Stimulated activated effector memory CD8-positive, alpha-beta T cell treated with anti-CD3 and anti-CD28 coated beads, Interleukin-12 subunit alpha, Interleukin-12 subunit beta, amount 100 ng/mL, for 72 hours (primary cell): ENCODE measurements at places on chromosomes 2 and 18.

GRCh38 chr2:25673300-25674076 lies at the start of gene DTNB:
TSS of gene DTNB (minus strand) at chr2:25673577. CDS start at chr2:25652660, 20,917 bp downstream.
- DNase-seq, result peak; percentile 66

GRCh38 chr2:28752631-28753376 lies 1.2 kb downstream of the PPP1CB start:
- DNase-seq, result no peak

GRCh38 chr18:52237551-52237950 lies 102.4 kb upstream of the DCC start:
- DNase-seq, result no peak

- DNase-seq, result no peak
These were observed 28.0 kb upstream of the DSG3 start for GRCh38 chr18:31419457-31419932.

DNA sequence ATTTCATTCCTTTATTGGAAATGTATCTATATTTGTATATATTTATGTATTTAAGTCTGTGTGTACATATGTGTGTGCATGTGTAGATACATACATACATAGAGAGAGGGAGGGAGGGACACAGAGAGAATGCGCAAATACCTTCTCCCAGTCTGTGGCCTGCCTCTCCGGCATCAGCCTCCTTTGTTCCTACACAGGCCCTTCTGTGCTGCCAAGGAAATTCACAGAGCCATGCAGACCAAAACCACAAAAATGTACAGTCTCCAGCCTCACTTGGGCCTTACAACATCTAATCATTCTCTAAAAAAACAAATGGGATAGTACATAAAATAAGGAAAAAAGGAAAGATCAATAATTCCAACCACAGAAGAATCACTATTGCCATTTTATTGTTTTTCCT lies 8.8 kb upstream of the CRACDL start:
- no peak for DNase-seq

DNA sequence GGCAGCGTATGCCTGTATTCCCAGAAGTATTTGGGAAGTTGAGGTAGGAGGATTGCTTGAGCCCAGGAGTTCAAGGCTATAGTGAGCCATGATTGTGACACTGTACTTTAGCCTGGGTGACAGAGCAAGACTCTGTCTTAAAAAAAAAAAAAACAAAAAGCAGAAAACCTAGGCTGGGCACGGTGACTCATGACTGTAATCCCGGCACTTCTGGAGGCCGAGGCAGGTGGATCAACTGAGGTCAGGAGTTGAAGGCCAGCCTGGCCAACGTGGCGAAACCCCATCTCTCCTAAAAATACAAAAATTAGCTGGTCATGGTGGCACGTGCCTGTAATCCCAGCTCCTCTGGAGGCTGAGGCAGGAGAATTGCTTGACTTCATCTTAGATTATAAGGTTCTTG lies 46.4 kb downstream of the MTA3 start:
- no peak for DNase-seq

GRCh38 chr2:21047141-21048009 lies 3.5 kb upstream of the APOB start:
- no peak for DNase-seq

GRCh38 chr2:95240556-95240955 lies 33.2 kb downstream of the ZNF892 start:
- DNase-seq, result no peak

DNA sequence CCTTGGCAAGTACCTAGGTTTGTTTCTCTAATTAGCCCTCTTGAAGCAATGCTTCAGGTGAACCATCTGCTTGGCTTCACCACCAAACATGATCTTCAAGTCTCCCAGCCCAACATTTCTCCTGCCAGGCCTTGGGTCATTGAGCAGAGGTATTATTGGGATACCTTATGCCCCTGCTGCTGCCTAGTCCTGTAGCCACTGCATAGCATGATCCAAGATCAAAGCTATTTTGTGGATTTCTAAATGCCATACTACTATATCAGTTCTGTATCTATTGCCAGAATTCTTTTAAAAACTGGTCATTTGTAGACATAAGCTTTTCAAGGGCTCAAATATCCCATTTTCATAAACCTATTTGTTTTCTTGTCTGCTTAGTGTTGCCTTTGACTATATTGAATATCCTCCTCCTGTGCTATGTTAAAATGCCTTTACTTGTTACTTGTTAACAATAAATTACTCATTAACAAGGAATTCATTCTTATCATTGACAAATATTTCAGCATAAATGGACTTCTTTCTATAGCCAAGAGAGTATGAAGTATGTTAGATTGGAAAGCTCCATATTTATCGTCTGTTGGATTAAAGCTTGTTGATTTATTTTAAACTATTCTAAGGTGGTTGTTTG lies 204.5 kb upstream of the RBBP8 start:
- DNase-seq, result no peak

DNA sequence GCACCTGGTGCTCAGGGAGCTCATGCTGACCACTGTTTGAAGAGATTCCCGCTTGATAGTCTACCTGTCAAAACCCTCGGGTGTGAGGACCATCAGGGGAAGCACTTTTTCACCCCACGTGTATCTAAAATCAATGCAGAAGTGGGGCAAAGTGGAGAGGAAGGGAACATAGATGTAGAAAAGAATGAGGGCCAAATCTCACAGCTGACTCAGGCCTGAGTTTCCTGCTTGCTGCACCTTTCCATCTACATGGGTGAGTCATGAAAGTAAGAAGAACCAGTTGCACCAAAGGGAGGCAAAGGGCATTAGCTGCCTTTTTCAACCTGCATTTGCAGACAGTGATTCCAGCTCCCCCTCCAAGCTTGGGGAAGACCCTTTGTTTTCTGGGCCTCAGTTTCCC lies 100.2 kb upstream of the MYCN start:
- no peak for DNase-seq

DNA sequence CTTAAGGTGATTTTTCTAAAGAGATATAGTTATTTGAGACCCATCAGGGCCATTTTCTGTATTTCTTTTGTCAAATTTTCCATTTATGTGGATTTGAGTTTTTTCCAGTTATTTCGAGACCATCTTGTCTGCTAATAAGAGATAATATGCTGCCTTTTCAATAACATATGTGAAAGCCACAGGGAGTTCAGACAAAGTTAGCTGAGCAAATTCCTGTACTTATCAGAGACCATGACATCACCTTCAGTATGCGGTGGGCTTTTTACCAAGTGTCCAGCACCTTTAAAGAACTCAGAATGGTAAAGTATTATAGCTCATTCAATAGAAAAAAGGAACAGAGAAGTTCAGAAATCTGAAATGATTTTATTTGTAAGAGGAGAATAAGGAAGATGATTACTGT lies 11.7 kb downstream of the MAPK4 start:
- DNase-seq, result no peak

DNA sequence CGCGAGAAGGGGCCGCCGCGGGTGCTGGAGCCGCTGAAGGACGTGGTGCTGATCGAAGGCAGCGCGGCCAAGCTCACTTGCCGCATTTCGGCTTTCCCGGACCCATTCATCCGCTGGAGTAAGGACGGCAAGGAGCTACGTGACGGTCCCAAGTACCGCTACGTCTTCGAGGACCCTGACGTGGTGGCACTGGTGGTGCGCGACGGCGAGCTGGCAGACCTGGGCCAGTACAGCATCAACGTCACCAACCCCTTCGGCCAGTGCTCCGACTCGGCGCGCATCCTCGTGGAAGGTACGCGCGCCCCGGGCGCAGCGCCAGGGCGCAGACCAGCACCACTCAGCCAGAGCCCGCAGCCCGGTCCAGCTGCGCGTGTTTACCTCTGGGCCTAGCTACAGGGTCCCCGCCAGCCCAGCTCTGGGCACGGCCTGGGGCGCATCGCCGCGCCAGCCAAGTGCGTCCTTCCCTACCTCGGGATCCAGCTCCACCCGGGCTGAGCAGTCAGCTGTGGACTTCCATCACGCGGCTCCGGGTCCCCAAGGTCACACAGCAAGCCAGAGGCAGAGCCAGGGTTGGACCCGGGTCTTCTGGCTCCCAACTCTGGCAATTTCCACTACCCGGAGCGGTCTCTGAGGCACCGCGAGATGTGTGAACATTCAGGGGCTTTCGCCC lies 1.7 kb upstream of the GMPPA start:
- no peak for DNase-seq

DNA sequence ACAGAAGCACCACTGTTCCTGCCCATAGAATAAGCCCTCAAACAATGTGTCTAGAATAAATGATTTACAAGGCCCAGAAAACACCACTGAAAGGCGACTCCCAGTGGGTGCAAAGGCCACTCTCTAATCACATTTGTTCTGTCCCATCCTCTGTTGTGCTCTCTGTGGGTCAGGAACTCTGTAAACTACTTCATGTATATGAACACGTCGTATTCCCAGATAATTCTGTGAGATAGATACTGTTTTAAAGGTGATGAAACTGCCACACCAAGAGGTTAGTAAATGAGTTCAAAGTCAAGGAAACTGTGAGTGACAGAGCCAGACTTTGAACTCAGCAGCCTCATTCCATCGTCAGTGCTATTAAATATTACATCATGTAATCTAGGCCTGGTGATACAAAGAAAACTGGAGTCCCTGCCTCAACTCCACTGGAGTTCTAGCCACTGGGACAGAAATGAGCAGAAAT lies 269.7 kb upstream of the DCC start:
- DNase-seq, result no peak

- no peak for DNase-seq
These were observed 519.3 kb upstream of the ID2 start for GRCh38 chr2:8162552-8162951.

DNA sequence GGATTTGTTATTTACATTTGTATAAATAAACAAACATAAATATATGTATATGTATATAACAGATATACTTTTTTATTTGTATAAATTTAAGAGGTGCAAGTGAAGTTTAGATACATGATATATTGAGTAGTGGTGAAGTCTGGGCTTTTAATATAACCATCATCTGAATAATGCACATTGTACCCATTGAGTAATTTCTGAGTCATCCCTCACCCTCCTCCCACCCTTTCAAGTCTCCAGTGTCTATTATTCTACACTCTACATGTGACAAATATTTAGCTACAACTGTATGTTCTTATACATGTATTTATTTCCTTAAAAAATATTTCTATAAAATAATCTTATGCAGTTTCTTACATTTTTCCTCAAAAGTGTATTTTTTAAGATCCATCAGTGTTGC lies 358.7 kb upstream of the TFPI start:
- DNase-seq, result no peak

GRCh38 chr2:8527031-8527430 lies 154.8 kb upstream of the ID2 start:
- no peak for DNase-seq

DNA sequence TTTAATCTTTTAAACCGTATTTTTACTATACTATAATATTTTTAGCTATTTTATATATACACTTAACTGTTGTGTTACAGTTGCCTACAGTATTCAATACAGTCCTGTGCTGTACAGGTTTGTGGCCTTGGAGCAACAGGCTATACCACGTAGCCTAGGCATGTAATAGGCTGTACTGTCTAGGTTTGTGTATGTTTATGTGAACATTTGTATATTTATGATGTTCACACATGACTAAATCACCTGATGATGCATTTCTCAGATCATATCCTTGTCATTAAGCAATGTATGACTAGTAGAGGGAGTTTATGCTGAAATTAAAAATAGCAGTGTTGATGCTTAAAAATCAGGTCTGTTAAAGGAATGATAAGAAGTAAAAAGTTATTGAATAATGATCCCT lies 92.3 kb upstream of the RANBP2 start:
- DNase-seq, result no peak

GRCh38 chr2:66582987-66583880 lies 148.3 kb downstream of the MEIS1 start:
- DNase-seq, result no peak

- no peak for DNase-seq
These were observed 127.7 kb downstream of the DNAH6 start for GRCh38 chr2:84643991-84644390.

DNA sequence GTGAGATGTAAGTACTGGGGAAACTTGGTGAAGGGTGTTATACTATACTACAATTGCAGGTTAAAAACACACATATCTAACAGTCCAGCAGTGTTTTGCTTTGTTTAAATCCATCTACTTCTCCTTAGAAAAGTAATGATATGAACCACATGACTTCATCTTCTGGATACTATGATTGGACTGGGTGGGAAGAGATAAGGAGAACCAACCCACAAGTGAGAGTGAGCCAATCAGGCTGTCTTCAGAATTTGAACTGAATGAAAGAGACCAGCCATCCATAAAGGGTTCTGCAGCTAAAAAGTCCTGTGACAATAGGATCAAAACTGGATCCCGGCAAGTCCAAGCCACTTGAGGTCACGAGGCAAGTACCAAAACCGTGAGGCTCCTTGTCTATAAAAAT lies 46.6 kb downstream of the KANSL3 start:
- DNase-seq, result no peak

GRCh38 chr2:144162652-144163051 lies 357.3 kb downstream of the ZEB2 start:
- no peak for DNase-seq

- no peak for DNase-seq
These were observed 31.8 kb downstream of the SERPINB5 start for GRCh38 chr18:63508596-63508995.

GRCh38 chr18:28136071-28136470 lies 40.9 kb downstream of the CDH2 start:
- no peak for DNase-seq

DNA sequence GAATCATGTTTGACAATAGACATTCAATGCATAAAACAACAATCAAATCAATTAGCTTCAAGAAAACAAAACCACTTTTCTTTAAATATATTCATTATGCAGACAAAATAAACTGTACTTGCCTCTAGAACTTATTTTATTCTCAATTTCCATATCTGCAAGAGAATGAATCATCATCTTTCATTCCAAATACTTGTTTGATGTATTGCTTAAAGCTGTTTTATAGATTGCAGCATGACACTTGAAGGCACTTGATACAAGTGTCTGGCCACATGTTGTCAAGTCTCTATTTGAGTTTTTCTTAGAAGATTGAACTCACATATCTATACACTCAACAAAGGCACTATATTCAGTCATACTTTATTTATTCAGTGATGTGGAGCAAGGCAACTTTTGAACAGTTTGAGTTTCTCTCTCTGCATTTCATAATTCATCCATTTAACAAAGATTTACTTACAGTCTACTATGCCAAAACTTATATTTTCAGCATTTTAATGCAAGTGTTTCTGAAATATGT lies 38.7 kb upstream of the DDX18 start:
- no peak for DNase-seq

GRCh38 chr2:105220604-105221003 lies 20.9 kb upstream of the GPR45 start:
- DNase-seq, result no peak

- no peak for DNase-seq
These were observed 150.7 kb downstream of the GBX2 start for GRCh38 chr2:236017446-236017845.

- DNase-seq, result no peak
These were observed 61.4 kb upstream of the NEUROD1 start for GRCh38 chr2:181741756-181742155.

- no peak for DNase-seq
These were observed 27.0 kb downstream of the SLC14A2 start for GRCh38 chr18:45642238-45642637.
